ENCODE measurements at places on chromosomes 2 and 18.
A peak's percentile ranks its signal among the peaks of the same experiment; 100 is the strongest.

GRCh38 chr2:9979977-9980376, 28.5 kb downstream of the GRHL1 start:
- DNase-seq, result no peak

GRCh38 chr2:18834341-18834740, 245.0 kb upstream of the NT5C1B start:
- DNase-seq, result no peak

GRCh38 chr2:39631718-39632117, 34.0 kb upstream of the TMEM178A start:
- no peak for DNase-seq

GRCh38 chr18:48833701-48834412, 116.9 kb downstream of the SMAD7 start:
- DNase-seq, result peak; percentile 6

DNA sequence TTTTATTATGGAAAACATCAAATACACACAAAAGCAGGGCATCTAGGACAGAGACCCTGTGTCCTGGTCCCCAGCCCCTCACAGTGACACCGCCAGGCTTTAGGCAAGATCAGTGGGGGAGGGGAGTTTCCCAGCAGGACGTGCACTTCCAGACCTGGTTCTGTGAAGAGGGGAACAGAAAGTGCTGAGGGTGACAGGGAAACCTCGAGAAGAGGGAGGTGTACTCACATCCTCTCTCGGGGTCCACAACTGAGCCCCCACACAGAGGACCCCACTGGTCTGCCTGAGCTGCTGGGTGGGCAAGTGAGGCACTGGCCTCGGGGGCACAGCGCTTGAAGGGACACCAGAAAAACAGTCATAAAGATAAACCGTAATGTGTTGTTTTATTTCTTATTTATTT, 4.4 kb upstream of the GPR35 start:
- DNase-seq, result no peak

DNA sequence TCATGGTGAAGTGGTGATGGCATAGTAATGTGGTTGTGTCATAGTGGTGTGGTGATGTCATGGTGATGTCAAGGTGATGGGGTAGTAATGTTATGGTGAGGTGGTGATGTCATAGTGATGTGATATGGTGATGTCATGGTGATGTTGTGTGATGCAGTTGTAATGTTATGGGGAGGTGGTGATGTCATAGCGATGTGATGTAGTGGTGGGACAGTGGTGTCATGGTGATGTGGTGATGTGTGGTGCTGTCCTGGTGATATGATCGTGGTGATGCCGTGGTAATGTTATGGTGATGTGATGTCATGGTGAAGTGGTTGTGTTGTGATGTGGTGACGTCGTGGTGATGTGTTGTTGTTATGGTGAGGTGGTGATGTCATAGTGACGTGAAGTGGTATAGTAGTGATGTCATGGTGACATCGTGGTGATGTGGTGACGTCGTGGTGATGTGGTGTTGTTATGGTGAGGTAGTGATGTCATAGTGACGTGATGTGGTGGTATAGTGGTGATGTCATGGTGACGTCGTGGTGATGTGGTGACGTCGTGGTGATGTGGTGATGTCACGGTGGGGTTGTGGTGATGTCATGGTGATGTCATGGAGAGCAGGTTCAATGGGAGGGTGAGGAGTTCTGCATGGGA, 242.7 kb upstream of the MYT1L start:
- no peak for DNase-seq

All from breast epithelium (tissue), 4 donors.